ENCODE measurements at places on chromosomes 2 and 18.
A peak's percentile ranks its signal among the peaks of the same experiment; 100 is the strongest.

GRCh38 chr2:143312441-143312840, 183.2 kb downstream of the ARHGAP15 start:
- H3K27me3 ChIP-seq, result no peaks in the 10 kb centered on the region
- no peaks in the 10 kb centered on the region for H3K4me1 ChIP-seq
- no peak overlapping the region for H3K4me3 ChIP-seq
- H3K27ac ChIP-seq, result no peak overlapping the region

- no peaks in the 10 kb centered on the region for H3K4me1 ChIP-seq
- H3K27ac ChIP-seq, result no peak overlapping the region
- no peak for DNase-seq
- H3K36me3 ChIP-seq, result no peaks in the 10 kb centered on the region
- no peak overlapping the region for H3K4me3 ChIP-seq
- no peaks in the 10 kb centered on the region for H3K27me3 ChIP-seq
Measured at GRCh38 chr2:120403261-120403660, 57.3 kb downstream of the INHBB start.

DNA sequence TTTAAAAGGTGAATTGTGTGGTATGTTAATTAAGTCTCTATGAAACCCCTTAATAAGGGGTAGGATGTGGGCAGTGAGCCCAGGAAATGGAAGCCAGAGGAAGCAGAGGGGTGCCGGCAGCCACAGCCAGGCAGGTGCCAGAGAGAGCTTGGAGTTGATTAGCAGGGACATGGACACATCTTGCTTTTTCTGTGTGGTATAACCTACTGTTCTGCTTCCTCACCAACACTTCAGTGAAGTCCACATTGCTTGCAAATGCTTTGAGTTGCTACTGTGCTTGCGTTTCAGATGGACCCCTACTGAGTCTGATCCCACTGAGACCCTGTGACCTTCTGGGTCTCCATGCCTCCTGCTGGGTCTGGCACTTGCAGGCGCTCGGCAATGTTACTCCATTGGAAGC, 30.3 kb upstream of the ARHGEF4 start:
- no peak overlapping the region for H3K4me3 ChIP-seq
- no peaks in the 10 kb centered on the region for H3K27me3 ChIP-seq
- no peak overlapping the region for H3K27ac ChIP-seq
- no peak for DNase-seq
- no peaks in the 10 kb centered on the region for H3K36me3 ChIP-seq

DNA sequence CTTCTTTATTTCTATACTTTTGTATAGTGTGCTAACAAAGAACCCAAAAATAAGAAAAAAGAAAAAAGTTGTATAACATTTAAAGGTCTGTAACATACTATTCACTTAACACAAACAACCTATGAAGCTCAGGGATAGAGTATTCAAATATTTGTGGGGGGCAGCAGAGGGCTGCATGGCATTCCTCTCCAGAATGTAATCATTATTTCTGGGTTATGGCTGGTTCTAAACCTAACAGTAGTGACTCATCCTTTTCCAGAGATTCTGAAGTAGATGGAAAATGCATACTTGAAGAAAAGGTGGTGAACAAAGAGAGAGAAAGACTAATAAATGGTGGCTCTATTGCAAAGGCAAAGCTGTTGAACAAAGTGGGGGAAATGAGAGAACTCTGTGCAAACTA, 249.4 kb downstream of the NRXN1 start:
- no peak overlapping the region for H3K4me3 ChIP-seq
- H3K4me1 ChIP-seq, result no peaks in the 10 kb centered on the region
- no peak overlapping the region for H3K27ac ChIP-seq
- H3K27me3 ChIP-seq, result no peaks in the 10 kb centered on the region
- H3K36me3 ChIP-seq, result no peaks in the 10 kb centered on the region

DNA sequence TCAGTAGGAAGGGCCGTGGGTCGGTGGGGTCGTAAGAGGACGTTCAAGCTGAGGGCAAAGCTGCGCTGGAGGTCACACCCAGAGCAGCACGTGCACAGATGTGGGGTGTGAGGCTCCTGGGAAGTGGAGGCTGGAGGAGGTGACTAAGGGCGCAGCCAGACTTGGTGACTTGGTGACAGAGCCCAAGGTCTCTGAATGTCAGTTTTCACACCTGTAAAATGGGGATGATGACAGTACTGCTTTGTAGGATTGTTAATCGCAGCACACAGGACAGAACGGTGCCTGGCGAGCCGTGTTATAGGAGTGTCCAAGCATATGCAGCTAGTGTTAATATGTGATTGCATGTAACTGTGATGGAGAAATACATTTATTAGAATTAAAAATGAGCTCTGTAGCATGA, 40.8 kb downstream of the NTSR2 start:
- H3K27me3 ChIP-seq, result no peaks in the 10 kb centered on the region
- no peak overlapping the region for H3K4me3 ChIP-seq
- no peaks in the 10 kb centered on the region for H3K36me3 ChIP-seq
- DNase-seq, result no peak
- H3K27ac ChIP-seq, result no peak overlapping the region

DNA sequence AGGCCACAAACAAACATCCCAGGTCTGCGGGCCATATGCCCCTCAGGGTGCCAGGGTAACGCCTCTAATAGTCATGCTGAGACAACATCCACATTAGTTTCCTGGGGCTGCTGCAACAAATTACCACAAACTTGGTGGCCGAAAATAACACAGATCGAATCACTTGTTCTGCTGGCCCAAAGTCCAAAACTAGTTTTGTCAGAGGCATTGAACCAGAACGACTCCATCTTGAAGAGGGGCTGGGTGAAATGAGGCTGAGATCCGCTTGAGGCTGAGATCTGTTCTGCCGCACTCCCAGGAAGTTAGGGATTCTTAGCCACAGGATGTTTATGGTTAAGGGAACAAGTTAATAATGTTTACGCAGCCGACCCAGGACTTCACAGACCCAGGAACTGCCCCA, 66.7 kb downstream of the COPS8 start:
- H3K4me3 ChIP-seq, result no peak overlapping the region
- peaks cover 20% of the 10 kb centered on the region for H3K27me3 ChIP-seq
- H3K4me1 ChIP-seq, result peaks cover 16% of the 10 kb centered on the region
- DNase-seq, result no peak
- no peak overlapping the region for H3K27ac ChIP-seq

GRCh38 chr2:113156278-113157117, 17.3 kb upstream of the PSD4 start:
- H3K27ac ChIP-seq, result peak overlapping the region; percentile 93
- H3K36me3 ChIP-seq, result no peaks in the 10 kb centered on the region
- H3K4me1 ChIP-seq, result peaks cover 6% of the 10 kb centered on the region
- DNase-seq, result no peak
- peaks cover 36% of the 10 kb centered on the region for H3K27me3 ChIP-seq

DNA sequence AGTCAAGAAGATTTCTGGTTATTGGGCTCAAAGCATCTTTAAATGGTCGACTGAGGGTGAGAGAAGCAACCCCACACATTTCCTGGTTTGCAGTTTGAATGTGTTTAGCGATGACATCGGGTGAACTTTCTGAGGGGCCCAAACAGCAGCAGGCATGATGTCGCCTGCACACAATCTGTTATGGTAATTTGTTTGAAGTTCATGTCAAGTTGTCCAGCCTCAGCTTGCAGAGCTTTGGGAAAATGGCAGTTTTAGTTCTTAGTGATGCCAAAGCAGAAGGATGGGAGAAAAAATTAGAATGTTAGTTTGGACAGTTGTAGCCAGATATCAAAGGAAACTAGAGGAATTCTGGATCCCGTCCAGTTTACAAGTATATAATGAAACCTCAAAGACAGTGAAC, 284.6 kb downstream of the MBD5 start:
- no peak overlapping the region for H3K27ac ChIP-seq
- H3K4me3 ChIP-seq, result no peak overlapping the region
- no peak for DNase-seq
- no peaks in the 10 kb centered on the region for H3K27me3 ChIP-seq

GRCh38 chr2:36783246-36783645, 86.7 kb downstream of the VIT start:
- no peak overlapping the region for H3K27ac ChIP-seq
- DNase-seq, result no peak
- H3K4me3 ChIP-seq, result no peak overlapping the region
- H3K4me1 ChIP-seq, result no peaks in the 10 kb centered on the region

DNA sequence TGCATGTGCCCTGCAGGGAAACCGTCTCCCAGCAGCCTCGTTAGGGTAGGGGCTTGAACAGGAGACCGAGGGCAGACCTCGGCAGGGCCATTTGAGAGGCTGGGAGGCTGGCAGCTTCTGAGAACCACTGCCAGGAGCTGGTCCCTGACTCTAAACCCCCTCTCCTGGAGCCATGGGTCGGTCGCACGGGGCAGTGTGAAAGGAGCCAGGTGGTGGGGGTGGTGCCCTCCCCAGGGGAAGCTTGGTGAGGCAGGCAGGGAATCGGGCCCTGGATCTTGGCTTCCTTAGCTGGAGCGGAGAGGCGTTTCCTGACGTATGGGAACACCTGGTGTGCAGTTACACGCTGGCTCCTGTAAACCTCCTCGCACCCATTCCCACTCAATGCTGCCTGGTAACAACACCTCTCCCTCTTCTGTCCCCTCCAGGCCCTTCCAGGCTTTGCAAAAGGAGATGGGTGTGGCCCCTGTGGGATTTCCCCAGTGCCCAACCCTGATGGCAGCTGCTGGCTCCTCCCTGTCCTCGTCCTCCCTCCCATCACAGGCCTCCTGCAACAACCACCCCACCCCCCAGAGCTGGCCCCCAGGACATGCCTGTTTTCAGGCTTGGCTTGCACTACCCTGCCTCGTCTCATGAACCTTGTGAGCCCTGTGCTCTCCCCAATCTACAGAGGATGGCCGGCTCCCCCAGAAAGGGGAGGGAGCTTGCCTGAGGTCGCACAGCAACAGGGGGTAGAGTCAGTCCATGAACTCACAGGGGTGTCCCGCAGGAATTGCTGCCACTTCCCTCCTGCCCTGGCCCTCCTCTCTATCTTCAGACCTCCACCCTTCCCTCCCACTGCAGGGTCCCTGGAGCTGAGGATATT, 24.4 kb downstream of the ADRA2B start:
- H3K36me3 ChIP-seq, result no peaks in the 10 kb centered on the region
- no peak overlapping the region for H3K27ac ChIP-seq
- H3K4me3 ChIP-seq, result no peak overlapping the region
- peaks cover 53% of the 10 kb centered on the region for H3K27me3 ChIP-seq
- peaks cover 11% of the 10 kb centered on the region for H3K4me1 ChIP-seq

GRCh38 chr2:234373481-234374149, 123.3 kb downstream of the ARL4C start:
- peak overlapping the region; percentile 34 for H3K4me3 ChIP-seq
- no peaks in the 10 kb centered on the region for H3K27me3 ChIP-seq
- no peak for DNase-seq
- H3K4me1 ChIP-seq, result peaks cover 91% of the 10 kb centered on the region
- peak overlapping the region; percentile 93 for H3K27ac ChIP-seq

DNA sequence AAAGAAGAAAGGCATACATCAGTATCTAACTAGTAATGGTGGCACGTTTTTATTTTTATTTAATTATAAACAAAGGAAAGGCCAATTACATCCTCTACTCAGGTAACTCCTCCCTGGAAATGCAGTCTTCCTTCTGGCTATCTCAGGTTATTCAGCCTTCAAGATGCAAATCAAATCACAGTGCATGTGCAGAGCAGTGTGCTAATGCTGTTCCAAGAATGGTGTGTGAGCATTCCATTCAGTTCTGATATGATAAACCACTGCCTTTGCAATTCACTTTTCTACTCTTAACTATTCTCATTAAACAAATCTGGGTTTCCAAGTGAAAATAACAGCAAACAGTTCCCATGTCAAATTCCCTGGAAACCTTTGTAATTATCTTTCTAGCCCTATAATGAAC, 38.4 kb downstream of the SEPTIN10 start:
- no peaks in the 10 kb centered on the region for H3K27me3 ChIP-seq
- no peak overlapping the region for H3K27ac ChIP-seq
- no peak for DNase-seq
- H3K4me1 ChIP-seq, result no peaks in the 10 kb centered on the region
- H3K36me3 ChIP-seq, result peaks cover 88% of the 10 kb centered on the region

DNA sequence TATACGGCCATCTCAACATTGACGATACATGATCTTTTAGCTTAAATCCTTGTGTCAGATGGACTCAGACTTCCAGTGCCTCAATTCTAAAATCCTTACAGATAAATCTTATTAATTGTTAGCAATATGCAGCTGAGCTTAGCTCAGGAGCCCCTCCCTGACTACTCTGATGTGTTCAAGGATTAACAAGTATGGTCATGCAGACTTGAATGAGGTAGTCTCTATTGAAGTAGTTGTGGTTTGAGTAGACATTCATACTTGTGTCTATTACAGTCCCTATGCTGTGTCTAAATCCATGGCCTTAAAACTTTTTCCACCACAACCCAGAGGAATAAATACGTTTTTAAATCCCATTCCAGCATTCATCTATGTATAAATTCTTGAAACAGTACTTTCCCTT, 119.5 kb downstream of the NUP35 start:
- no peaks in the 10 kb centered on the region for H3K36me3 ChIP-seq
- H3K4me3 ChIP-seq, result no peak overlapping the region
- H3K27ac ChIP-seq, result no peak overlapping the region
- DNase-seq, result no peak
- no peaks in the 10 kb centered on the region for H3K27me3 ChIP-seq

- no peak overlapping the region for H3K4me3 ChIP-seq
- H3K27me3 ChIP-seq, result no peaks in the 10 kb centered on the region
- H3K36me3 ChIP-seq, result no peaks in the 10 kb centered on the region
- no peaks in the 10 kb centered on the region for H3K4me1 ChIP-seq
- no peak overlapping the region for H3K27ac ChIP-seq
Measured at GRCh38 chr2:96842600-96842999, 1.2 kb downstream of the ANKRD23 start.

DNA sequence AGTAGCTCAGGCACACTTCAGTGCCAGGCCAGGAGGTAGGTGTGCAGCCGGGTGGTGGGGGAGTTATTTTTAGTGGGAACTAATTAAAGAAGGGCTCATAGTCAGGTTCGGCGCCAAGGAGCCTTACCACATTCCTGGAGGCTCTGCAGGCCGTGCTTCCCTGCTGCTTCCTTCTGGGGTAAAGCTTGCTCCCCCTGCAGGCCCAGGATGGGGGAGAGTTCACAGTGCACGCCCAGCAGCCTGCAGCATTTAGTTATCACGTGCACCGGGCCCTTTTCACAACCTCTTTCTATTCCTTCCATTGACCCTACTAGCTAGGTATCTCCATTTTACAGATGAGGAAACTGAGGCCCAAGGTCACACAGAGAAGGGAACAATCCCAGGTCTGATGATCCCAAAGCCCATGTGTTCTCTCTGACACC, 2.5 kb downstream of the KCNF1 start:
- no peaks in the 10 kb centered on the region for H3K27me3 ChIP-seq
- no peak overlapping the region for H3K4me3 ChIP-seq
- DNase-seq, result no peak
- H3K4me1 ChIP-seq, result peaks cover 4% of the 10 kb centered on the region
- no peak overlapping the region for H3K27ac ChIP-seq

DNA sequence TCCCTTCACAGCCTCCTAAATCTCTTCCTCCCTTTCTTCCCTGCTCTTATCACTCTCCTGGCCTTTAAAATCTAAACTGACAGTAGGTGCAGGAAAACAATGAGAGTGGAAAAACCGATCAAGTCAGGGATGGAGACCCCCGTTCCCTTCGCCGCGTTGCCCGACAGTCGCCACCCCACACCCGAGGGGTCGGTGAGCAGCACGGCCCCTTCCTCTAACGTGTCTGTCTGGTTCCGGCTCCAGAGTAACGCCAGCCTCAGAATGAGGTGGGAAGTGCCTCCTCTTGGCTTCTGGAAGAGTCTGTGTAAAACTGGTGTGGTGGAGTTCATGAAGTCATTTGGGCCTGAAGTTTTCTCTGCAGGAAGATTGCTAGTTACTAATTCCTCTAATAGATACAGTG, 138.6 kb downstream of the NFATC1 start:
- no peak overlapping the region for H3K4me3 ChIP-seq
- H3K27ac ChIP-seq, result no peak overlapping the region
- no peak for DNase-seq
- peaks cover 3% of the 10 kb centered on the region for H3K36me3 ChIP-seq
- H3K4me1 ChIP-seq, result peaks cover 8% of the 10 kb centered on the region

Data from esophagus squamous epithelium (tissue), 5 donors.